ENCODE measurements at places on chromosomes 3 and 15.

DNA sequence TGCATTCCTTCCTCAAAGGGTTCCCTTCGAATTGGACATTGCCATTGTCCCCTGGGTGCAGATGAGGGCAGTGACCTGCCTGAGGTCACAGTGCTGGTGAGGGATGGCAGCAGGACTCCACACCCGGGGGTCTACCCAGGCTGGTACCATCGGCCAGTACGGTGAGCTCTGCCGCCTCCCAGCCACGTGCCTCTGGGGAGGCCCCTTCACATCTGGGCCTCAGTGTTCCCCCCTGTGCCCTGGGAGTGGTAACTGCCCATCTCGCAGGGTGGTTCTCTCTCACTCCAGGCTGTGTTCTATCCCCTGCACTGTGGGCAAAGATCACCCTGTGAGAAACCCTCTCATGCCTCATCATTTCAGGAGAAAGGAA is 99.4 kb upstream of the IQSEC1 start:
- no peak for DNase-seq

DNA sequence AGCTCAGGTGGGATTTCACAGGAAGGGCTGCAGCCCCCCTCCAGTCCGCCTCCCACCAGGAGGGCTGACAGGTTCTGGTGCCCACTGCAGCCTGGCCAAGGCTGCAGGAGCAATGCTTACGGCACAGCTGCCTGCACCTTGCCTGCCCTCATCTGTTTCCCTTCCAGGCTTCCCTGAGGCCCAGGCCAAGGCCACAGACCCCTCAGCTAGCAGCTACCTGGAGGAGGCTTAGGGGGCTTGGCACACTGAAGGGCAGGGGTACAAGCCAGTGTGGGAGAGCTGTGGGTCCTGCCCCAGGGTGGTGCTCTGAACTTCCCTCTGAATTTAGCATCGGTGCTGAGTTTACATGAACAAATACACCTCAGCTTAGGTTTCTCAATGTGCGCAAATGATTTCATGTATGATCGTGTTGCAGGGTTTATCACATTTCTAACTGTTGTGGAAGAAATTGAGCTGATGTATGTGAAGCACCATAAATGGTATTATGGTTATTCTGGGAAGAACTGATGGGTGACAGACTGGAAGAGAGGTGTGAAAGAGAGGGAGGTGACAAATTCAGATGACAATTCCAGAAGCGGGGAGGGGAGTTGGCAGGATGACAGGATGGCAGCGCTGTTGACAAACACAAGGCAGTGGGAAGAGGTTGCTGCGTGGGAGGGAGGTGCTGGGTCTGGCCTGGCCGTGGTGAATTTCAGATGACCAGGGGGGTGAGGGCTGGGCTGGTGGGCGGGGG is 6.1 kb downstream of the RHCG start:
- DNase-seq, result no peak

DNA sequence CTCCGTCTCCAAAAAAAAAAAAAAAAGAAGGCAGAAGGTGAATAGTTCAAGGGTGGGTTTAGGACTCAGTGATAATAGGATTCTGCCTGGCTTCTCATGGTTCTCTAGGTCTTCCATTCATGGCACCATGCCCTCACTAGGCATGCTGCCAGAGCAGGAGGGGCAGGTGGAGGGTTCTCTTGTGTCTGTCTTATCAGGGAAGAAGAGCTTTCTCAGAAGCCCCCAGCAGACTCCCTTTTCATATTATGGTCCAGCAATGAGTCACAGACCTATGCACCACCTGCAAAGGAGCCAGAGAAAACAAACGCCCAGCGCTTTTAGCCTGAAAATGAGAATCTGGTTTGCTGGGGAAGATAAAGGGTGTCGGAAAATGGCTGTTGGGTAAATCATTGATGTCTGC is 3.0 kb downstream of the CCR2 start:
- no peak for DNase-seq

GRCh38 chr3:170414202-170414663 is 4.4 kb upstream of the CLDN11 start:
- DNase-seq, result peak; percentile 63

GRCh38 chr15:68852461-68852860 is 31.8 kb upstream of the ANP32A start:
- DNase-seq, result no peak

DNA sequence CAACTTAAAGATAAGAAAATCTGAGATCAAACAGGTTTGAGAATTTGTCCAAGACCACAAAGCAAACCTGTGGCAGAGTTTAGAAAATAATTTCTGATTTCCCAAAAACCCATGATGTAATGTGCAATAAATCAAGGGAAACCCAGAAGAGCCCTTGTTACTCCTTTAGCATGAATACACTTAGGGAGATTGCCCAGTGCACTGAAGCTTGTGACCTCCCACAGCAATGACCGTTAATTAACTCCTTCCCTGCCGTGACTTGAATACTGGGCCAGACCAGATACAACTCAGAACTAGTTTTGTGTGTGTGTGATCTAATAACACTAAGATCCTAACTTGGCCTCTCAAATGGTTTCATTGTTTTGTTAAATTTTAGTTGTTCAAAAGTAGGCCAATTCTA is 2.5 kb downstream of the PRKAR2A start:
- DNase-seq, result peak; percentile 50

- DNase-seq, result no peak
Measured at GRCh38 chr3:17339132-17339575, 403.3 kb downstream of the TBC1D5 start.

- no peak for DNase-seq
Measured at GRCh38 chr3:101996832-101997231, 147.5 kb downstream of the NFKBIZ start.

DNA sequence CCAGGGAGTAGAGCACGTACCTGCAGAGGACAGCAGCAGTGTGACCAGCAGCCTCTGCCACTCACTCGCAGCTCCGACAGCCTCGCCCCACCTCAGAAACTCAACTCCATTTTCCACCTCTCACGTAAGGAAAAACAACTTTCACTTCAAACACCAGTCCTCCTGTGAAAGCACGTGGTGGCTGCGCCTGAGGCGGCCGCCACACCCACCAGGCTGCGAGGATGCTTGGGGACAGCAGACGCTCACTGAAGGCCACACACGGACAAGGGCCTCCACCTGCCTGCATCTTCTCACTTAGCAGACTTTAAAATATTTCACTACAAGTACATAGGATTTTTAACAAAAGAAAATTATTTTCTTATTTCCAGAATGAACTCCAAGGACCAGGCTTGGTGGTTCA is 67.9 kb downstream of the CYFIP1 start:
- DNase-seq, result no peak

Measured in H7 (cell line).